ENCODE measurements at places on chromosomes 5 and 9.

- no peak for DNase-seq
These were observed 300.0 kb upstream of the VLDLR start for GRCh38 chr9:2321523-2322148.

DNA sequence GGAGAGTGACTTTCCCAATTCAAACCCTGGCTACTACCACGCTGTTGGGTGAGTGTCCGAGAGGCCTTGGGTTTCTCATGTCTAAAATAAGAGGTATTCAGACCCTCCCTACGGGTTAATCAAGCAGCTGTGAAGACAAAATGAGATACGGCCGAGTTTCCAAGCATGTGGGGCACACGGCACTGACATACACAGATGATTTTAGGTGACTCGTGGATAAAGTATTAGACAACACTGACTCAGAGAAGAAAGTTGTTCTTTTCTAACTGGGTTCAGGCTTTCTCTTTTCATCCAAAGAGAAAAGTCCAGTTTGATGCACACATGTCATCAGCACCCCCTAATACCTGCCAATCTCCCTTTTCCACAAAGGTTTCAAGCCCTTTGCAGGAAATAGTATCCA lies 15.6 kb downstream of the FOXI1 start:
- DNase-seq = no peak

DNA sequence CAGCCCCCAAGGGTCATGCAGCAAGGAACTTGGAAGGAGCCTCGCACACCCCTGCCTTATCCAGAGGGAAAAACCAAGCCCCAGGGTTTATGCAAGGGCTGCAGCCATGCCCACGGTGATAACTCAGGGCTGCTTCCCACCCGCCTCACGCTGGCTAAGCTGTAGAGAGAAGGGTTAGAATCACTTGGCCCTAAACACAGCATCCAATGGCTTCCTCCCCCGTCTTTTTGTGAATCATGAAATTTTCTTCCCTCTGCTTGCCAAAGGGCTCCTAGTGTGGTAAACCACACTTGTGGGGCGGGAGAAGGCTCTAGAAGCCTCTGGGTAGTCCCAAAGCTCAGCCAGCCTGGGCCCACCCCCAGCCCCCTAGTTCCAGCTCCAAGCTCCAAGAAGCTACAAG lies 55.9 kb upstream of the ORM1 start:
- DNase-seq = no peak

DNA sequence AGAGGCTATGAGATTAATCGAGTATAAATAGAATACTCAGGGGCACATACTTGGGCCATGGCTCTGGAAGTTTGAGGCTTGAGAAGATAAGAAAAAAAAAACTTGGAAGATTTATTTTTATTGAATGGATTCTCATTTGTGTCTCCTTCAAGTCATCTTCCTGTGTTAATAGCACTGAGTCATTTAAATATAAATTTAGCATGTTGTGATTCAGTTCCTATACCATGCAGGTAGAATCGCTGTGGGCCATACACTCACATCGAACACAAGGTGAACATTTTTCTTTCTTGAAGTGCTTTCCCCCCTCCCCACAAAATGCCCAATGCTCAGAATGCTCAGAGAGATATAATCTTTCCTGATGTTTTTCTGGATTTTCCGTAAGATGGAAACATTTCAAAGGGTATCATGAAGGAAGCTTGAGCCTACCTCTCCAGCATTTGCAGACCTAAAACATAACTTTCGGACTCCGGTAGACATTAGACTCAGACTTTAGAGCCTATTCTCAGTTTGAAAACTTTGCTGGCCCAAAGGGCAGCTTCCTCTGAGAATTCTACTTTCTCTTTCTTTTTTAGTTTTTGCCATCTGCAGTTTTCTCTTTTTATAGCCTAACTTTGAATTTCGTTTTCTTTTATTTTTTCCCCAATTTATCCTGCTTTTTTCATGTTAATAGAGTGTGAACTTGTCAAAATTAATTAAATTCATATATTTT lies 737.6 kb upstream of the NUDT12 start:
- no peak for DNase-seq

GRCh38 chr9:17134396-17135294 lies at the start of gene CNTLN:
Gene CNTLN, plus strand, starts transcription at chr9:17135040. Its CDS starts 26 bp downstream, at chr9:17135066.
- peak; percentile 97 for DNase-seq

DNA sequence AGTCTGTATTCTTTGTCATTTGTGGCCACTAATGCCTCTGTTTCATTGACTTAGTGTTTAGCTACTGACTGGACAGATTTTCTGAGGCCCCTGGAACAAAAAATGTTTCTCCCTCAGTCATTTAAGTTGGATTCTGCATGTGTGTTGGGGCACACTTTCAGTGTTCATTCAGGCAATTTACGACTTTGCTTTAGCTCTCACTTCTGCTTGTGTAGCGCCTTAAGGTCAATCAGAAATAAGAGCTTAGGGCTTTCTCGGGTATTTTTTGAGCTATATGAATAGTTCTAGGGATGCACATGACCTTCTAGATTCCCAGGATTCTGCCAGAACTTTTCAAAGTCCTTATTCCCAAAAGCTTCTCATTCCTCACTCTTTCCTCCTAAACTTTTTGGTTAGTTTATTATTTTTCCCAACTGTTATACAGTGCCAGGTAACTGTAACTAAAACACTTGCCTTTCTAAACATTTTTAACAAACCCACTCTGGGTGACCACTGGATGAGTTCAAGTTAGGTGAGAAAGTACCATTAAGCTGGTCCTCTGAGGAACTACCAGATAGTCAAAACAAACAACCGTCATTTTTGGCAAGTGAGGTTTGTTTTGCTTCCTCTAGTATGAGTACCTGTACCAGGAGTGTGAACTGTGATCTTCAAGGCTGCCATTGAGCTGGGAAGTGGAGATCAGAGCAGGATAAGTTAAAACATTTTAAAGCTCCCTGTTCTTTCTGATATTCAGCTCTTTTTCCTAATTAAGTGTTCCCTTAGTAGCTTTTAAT lies 571.3 kb upstream of the TLE4 start:
- no peak for DNase-seq

- no peak for DNase-seq
These were observed 7.6 kb downstream of the NTRK2 start for GRCh38 chr9:84677080-84677479.
